ENCODE measurements at places on chromosomes 11 and 22.

DNA sequence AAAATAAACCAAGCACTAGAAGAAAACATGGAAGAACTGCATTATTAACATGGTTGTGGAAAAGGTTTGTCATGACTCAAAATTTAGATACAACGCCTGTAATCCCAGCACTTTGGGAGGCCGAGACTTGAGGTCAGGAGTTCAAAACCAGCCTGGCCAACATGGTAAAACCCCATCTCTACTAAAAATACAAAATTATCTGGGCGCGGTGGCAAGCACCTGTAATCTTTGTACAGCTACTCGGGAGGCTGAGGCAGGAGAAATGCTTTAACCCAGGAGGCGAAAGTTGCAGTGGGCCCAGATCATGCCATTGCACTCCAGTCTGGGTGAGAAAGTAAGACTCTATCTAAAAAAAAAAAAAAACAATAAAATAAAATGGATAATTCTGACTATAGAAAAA is 23.7 kb downstream of the GNB1L start:
- DNase-seq: no peak

DNA sequence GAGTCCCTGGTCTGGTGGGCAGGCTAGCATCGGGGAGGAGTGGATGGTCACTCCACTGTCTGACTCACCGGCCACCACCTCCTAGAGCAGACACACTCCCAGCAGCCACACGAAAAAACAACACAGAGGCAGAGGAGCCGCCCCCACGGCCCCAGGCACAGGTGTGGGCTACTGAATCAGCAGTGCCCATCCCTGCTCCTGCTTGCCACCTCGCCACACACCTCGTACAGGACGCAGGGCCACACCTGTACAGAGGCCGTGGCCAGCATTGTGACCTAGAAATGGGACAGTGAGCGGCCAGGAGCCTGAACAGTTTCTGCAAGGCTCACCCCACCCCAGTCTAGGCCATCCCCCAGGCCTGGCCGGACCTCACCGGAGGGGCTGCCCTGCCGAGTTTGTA is 14.0 kb downstream of the TRIM29 start:
- DNase-seq: no peak

DNA sequence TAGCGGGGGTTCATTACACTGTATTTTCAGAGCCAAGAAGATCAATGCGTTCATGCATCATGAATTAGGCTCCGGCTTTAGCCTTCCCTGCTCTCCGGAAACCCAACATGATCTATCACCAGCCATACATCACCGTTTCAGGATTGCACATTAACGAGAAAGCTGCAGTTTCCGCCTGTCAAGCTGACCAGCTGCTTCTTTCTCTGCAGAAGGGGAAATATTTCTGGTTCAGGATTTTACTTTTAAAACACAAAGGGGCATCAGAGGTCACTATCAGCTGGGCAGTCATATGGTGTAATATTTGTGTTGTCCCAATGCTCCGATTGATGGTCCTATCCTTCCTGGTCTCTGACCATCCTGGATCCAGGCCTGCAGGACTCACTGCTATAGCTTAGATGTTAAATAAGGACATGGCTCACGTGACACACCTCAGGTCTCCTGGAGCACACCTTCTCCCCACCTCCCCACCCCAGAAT is 21.4 kb upstream of the CADM1 start:
- DNase-seq: no peak

GRCh38 chr11:123531325-123531724 is 101.3 kb downstream of the GRAMD1B start:
- no peak for DNase-seq

GRCh38 chr11:46617134-46617971 is at the start of the genes ATG13 and HARBI1:
Gene ATG13, plus strand, starts transcription at chr11:46617553. Its CDS starts 26,739 bp downstream, at chr11:46644292.
Gene HARBI1, minus strand, starts transcription at chr11:46617227. Its CDS starts 990 bp downstream, at chr11:46616237.
- peak; percentile 63 for DNase-seq

DNA sequence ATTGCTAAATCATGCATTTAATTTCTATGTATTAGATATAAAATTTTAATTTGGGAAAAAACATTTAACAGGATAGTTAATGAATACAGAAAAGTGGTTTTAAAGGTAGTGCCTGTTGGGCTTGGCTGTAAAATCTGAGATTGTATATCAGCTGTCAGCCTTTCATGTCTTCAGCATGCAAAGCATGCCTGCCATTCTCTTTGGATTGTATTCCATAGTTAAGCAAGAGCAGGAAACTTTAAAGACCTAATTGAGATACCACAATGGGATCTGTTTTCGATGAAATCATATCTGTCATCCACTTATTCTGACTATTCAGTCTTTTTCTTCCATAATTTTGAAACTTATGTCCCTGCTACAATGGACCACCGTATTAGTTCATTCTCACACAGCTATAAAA is 451.0 kb upstream of the DDI1 start:
- DNase-seq: no peak

DNA sequence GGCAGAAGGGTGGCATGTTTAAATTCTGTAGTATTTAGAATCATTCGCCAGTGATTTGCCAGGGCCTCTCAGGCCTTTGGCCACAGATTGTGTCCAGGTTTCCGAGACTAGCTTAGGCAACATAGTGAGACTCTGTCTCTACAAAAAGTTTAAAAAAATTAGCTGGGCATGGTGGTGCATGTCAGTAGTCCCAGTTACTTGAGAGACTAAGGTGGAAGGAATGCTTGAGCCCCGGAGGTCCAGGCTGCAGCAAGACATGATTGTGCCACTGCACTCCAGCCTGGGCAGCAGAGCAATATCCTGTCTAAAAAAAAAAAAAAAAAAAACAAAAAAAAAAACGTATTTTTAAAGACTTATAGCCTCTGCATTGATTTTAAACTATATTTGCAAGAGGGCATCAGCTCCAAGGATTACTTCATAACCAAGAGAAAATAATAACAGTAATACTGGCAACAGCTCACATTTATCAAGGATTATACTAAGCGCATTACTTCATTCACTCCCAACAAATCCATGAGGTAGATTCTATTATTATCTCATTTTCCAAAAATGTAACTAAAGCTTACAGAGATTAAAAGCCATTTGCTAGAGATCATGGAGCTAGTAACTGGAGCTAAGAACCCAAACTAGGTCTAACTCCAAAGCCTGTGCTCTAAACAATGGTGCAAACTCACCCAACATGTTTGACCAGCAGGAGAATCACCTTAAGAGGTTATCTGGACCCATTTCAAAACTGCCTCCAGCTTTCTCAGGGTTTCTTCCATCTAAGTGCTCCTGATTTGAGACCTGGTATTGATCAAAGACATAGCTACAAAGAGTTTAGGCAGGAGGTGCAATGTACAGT is 32.6 kb upstream of the SLC6A5 start:
- DNase-seq: no peak

- no peak for DNase-seq
Measured at GRCh38 chr11:10310301-10310841, 5.5 kb downstream of the ADM start.

DNA sequence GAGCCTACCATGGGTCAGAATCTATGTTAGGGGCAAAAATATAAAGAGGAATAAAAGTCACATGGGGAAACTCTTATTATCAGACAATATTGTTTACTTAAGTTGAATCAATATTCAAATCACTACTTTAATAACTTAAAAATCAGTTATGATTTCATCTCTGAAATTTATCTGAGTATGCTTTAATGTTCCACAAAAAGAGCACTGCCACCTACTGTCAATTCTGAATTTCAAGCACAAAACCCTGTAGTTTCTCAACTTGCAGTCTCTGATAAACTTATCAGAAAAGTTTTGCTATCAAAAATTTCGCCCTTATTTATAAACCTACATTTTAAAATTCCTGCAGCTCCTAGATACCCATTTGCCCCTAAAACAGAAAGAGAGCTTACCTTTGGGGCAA is 47.3 kb downstream of the RDX start:
- DNase-seq: no peak

- DNase-seq: no peak
Measured at GRCh38 chr22:47547881-47548650, 785.6 kb downstream of the TBC1D22A start.

DNA sequence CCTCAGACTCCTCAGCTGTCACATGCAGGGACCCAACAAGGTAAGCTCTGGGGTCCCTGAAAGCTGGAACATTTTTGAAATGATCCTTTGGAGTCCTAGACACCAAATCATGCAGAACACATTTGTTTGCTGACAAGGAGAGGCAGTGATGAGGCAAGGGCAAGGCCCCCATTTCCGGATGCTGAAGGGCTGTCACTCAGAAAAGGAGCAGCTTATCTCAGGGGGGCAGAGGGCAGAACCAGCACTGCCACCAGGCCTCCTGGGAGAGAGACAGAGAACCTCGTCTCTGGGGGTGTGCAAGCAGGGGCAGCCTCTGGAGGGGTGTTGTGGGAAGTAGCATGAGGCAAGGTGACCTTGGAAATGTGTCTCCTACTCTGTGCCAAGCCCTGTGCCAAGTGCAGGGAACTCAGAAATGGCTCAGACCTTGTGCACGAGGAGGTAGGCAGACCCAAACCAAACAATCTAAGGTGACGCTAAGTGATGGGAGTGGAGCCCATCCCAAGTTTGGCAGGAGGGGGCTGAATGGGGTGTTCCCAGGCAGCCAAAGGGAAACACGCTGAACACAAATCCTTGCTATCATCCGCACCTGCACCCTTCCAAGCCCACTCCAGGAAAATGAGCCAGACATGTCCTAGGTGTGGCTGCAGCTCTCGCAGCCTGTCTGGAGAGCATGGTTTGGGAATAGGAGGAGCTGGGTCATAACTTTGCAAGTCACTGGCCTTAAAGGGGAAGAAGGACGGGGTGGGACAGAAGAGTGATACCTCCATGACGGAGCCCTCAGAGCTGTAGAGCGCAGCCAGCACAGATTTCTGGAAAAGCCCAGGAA is 94.2 kb downstream of the PDE2A start:
- no peak for DNase-seq

- DNase-seq: no peak
Measured at GRCh38 chr11:116984589-116984988, 113.6 kb downstream of the SIK3 start.

GRCh38 chr11:8252946-8253345 is 10.7 kb downstream of the LMO1 start:
- no peak for DNase-seq

DNA sequence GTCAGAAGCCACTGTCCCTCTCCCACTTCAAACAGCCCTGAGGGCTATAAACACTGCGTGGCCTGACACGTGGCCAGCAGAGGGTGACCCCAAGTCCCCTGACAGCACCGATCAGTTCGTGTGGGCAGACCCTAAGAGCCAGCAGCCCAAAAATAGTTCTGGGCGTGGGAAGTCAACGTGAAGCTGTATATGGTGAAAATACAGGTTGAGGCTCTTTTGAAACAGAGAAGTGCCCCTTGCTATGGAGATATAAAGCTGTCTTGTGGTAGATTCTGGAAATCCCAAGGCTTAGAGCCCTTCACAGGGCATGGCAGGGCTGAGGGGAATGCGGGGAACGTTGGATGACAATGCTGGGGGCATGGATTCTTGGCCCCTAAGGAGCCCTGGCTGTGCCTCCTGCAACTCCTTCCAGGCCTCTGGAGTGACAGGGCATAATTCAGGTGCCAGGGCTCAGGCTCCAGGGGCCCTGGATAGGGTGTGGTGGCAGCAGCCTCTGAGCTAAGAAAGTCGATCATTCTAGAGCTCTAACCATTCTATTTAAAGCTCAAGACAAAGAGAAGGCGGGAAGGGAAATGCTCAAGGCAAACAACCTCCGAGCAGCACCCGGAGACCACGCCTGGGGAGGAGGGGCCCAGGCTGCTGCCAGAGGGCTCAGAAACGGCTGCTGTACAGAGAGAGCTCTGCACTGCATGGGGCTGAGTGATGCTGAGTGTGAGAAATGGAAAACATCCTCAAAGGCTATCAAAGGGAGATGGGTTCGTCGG is 60.4 kb upstream of the CD5 start:
- peak; percentile 39 for DNase-seq

DNA sequence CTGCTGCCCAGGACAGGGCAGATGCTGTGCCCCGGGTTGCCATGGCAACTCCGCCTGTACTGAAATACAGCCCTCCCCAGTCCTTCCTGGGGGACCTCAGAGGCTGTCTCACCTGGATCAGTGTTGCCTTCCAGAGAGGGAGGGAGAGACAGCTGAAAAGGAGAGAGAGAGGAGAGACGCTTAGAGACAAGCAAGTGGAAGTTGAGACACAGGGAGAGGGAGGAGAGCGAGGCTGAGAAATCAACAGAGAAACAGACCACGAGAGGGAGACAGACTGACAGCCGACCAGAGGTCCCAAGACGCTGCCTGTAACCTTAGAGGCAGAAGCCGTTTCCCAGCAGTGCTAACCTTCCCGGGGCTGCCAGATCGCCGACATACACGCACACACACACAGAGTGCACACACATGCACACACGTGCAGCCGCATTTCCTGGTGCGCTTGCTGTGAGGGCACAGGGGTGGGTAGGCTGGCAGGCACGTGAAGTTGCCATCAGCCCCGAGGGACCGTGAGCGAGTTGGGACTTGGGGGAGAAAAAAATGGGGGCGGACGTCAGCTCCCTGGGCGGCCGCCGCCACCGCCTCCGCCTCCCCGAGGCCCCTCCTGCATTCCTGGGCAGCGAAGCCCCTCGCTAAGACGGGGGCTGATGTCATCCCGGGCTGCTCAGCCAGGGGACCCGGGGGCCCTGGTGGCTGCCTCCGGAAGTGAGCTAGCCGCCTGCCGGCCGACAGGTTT is 88.6 kb upstream of the CRYBB3 start:
- no peak for DNase-seq

GRCh38 chr22:49462795-49463194 is 364.9 kb downstream of the BRD1 start:
- DNase-seq: no peak

DNA sequence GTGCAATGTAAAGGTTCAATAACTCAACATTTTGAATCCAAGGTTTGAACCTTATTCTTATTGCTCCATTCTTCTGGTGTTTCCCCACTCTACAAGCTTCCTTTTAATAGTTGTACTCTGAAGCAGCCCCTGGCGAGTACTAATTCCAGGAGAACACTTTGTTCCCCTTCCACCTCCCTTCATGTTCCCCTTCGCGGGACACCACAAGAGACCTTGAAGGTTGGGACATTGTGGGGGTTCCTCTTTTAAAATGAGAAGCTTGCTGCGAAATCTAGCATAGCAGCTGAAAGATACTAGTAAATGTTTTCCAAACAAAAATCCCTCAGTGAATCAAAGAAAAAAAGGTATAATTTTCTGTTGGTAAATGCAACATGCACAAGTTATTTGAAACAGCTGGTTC is 626.3 kb upstream of the LRRC4C start:
- no peak for DNase-seq

DNA sequence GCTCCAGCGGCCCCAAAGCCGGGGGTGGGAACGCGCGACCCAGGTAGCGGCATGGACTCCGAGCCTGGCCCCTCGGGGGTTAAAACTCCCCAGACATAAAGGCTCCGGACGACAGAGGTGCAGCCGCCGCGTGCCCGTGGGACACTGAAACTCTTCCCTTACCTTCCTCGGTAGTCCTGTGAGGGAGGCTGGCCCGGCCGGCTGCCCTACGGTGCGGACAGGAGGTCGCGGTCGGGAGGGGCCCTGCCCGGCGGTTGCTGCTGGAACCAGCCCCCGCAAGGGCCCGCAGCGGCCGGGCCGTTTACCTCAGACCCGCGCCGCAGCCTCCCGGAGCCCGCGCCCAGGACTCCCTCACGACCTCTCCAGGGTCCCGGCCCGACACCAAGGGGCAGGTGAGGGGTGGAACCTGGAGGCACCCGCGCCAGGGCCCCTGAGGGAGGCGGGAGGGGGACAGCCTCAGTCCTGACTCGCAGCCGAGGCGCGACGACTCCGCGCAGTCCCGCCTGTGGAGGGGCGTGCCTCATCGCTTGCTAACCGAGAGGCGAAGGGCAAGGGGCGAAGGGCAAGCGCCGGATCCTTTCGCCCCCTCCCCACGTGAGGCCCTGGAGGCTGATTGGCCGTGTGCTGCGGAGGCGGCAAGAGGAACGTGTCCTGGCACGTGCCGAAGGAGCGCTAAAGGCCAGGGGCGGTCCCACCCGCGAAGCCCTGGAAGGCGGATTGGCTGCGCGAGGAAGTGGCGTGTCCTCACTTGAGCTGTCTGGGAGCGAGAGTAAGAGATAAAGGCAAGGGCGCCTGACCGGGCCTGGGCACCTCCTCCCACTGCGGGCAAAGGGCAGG is at the start of gene UPB1:
UPB1 (plus strand) TSS at position 805 of the 837 bp plus-strand sequence. CDS start 72 bp downstream, outside the sequence.
- no peak for DNase-seq

All from NCI-H2107 (cell line).